RWPE2 (cell line): ENCODE measurements at places on chromosomes 2 and 18.

DNA sequence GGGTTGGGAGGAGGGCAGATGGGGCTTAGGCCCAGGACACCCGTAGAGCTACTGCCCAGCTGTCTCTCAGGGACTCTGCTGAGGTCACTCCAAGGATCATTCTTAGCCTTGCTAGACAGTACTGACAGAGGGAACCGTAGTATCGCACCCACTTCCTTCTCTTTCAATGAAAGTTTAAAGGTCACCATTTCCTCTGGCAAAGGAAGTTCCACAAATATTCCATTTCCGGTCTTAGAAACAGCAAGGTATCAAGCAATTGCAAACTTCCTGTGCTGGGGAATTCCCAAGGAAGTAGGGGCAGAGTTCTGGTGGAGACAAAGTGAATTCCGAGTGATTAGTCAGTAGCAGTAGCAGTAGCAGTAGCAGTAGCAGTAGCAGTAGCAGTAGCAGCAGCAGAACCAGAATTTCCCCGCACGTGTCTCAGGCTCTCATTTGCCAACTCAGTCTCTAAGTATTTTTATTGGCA is 24.7 kb downstream of the IL1B start:
- no peak for DNase-seq

GRCh38 chr18:57533006-57533867 is 53.3 kb downstream of the FECH start:
- DNase-seq: no peak

- DNase-seq: no peak
Measured at GRCh38 chr2:166382448-166382847, 6.7 kb upstream of the SCN9A start.

DNA sequence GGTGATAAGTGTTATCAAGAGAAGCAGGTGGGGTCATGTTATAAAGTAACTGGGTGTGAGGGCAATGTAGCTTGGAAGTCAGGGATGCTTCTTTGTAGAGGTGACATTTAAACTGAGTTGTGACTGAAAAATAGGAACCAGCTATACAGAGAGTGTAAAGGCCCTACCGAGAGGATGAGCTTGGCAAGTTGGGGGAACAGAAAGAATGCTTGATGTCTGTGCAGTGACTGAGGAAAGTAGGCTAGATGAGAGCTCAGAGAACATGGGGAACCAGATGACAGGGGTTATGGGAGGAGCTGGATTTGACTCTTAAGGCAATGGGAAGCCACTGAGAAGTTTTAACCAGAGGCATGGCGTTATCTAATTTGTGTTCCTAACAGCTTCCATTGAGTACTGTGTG is 115.3 kb downstream of the DOCK10 start:
- no peak for DNase-seq

GRCh38 chr2:132615329-132616085 is 54.5 kb downstream of the LYPD1 start:
- DNase-seq: no peak

GRCh38 chr2:19987936-19988335 is 2.0 kb downstream of the WDR35 start:
- DNase-seq: no peak

- DNase-seq: no peak
Measured at GRCh38 chr2:176158186-176158591, 1.1 kb downstream of the HOXD3 start.

DNA sequence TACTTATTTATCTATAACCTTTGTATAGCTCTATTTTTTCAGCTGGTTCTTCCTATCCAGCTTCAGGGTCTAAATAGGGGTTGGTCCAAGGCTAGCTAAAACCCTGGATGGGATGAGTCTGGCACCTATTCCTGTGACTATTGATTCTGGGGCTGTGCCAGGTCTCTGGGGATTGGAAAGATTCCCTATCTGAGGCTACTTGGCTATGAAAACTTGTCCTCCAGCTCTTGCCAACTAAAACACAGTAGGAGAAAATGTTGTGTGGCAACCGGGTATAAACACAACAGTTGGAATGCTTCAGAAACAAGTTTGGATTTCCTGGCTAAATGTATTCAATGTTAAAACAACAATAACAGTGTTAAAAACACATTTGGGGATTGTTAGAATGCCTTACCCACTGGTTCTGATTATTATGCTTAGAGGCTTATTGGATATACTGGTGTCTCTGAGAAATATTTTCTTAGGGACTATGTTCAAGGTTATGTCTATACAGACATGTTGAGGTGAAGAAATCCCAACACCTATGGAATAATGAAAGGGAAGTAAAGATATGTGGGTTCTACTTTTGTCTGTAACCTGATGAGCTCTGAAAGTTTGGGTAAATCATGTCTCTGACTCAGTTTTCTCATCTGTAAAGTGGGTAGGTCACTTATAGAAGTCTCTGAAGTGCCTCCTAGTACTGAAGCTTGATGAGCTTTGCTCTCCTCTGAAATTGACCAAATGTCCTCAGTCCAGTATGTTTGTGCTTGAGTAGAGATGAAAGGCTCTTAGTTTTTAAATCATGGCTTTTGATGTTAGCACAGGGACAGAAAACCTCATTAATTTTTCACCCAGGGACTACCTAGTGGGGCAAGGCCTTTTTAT is 460.7 kb downstream of the MTX2 start:
- no peak for DNase-seq

DNA sequence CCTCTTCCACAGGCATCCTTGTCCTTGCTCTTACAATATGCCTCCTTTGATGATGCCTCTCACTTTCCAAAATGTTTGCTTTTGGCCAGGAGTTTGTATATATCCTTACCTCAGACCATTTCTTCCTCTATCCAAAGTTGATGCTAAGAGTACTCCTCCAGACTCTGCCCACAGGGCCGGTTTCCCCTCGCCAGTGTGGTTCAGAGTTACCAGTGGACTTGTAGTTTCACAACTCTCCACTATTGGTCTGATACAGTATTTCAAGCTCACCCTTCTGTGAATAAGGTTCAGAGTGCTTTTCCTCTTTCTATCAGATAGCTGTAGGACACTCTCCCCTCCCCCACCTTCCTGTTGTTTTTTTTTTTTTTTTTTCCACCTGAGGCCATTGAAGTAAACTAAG is 42.2 kb upstream of the LINC00305 start:
- DNase-seq: no peak

DNA sequence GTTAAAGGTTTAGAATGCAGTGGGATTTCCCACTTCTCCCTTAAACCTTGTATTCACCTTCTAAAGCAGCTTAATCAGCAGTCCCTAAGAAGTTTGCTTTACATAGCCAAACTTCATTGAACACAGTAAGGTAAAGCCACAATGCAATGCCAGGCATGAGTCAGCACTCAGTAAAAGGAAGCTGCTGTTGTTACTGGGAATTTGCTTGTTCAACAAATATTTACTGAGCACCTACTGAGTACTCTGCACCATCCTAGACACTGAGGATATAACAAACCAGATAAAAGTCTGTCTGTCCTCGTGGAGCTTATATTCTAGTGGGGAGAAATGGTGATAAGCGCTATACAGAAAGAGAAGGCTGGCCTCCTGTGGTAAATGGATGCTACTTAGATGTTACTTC is 162.7 kb downstream of the PKP4 start:
- no peak for DNase-seq

DNA sequence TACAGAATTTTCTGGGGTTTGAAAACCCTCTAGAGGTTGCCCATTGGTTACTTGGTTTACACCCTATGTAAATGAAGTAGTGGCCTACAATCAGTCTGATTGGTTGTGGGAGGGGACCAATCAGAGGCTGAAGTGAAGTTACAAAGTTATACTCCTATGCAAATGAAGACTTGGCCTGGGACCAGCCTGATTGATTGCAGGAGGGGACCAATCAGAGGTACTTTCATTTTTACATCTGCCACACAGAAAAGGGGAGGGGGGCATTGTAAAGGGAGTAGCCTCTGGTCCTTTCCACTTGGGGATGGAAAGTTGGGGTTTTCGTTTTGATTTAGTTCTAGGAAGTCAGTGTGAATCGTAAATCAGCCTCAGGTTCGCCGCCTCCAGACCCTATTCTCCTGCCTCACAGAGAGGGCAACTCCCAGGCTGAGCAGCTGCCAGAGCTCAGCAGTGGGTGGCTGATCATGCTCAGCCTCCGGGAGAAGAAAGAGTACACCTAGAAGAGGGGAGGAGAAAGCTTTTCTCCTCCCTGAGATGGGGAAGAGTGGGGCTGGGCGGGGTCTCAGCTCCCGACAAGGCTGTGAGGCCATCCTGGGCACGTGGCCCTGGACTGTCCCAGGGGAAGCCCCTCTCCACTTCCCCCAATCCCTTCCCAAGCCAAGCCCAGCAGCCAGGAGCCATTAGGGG is 372.5 kb downstream of the GALR1 start:
- no peak for DNase-seq

DNA sequence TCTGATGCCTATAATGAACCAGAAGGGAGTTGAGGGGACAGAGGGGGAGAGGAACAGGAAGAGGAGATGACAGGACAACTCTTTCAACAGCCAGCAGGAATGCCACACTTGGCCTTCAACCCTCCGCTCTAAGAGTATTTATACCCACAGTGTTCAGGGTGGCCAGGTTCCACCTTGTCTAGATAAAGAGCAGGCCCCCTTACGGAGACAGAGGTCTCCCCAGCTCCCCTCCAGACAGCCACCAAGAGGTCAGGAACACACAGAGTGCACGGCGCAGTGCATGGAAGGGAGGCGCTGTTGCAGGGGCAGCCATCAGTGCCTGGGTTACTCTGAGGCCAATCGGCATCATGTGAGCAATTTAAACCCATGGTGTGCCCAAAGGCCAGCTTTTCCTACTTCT is 176.9 kb downstream of the SMAD7 start:
- DNase-seq: no peak

GRCh38 chr2:9779596-9780264 is 63.5 kb upstream of the TAF1B start:
- DNase-seq: no peak

GRCh38 chr2:925711-926110 is 24.9 kb upstream of the SNTG2 start:
- no peak for DNase-seq

- DNase-seq: no peak
Measured at GRCh38 chr2:145813481-145813880, 1293.6 kb upstream of the ZEB2 start.

DNA sequence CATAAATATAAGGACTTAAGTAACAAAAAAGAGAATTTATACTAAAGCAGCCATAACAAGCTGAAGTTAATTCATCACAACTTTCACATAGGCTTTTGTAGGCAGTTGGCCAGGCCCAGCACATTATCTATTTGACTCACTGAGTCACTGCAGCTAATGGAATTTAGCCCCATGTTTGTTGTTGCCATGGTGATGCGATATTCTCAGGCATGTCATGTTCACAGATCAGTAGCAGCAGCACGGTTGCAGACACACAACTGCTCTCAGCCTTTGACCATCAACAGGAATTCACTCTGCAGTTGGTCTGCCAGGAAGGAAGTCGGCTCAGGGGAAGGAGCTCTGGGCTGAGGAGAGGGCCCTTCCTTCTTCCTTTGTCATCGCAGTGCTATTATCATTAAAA is 639.8 kb downstream of the TMEM182 start:
- DNase-seq: no peak

- no peak for DNase-seq
Measured at GRCh38 chr2:196719110-196719872, 79.8 kb downstream of the CCDC150 start.

DNA sequence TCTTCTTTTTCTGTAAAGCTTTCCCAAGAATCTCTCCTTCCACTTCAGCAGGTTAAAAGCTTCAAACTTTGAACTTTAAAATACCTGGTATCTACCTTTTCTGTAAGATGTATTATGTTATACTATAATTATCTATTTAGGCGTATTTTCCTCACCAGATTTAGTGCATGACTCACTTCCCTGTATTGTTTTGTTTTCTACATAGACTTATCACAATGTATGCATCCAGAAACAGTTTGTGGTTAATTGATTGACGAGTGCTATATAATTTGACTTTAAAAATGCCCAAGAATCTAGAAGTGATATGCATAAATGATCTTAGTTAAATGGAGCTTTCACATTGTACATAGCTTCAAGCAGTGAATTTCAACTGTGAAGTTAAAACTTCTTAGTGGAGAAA is 473.9 kb upstream of the CDH2 start:
- no peak for DNase-seq

- no peak for DNase-seq
Measured at GRCh38 chr18:80126797-80127196, 17.7 kb downstream of the ADNP2 start.

DNA sequence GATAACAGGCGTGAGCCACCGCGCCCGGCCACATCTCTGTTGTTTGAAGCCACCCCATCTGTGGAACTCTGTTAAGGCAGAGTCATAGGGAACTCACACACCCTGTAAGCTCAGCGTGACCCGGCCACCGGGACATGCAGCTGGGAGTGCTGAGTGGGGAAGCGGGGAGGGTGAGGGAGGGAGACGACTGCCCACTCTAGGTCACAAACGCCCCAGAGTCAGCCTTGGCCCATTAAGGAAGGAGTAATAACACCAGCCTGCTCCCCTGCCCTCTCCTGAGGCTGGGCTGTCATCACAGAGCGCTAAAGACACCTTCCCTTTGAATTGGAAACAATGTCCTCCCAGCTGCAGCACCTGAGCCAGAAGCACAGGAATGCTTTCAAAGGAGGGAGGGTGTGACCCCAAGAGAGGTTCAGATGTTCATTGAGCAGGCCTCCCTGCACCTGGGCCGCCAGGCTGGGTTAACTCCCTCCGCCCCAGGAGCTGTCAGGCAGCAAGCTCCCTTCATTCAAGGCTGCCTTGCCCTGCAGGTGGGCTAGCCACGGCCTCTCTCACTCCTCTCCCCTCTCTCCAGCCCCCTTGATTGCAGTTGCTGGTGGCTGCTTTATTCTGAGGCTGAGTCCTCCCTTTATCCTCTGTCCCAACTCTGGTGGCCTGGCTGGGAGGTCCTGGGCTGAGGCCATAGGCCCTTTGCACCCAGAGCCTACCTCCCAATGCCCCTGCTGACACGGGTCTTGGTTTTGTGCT is 77.2 kb upstream of the HPCAL1 start:
- peak; percentile 34 for DNase-seq

- no peak for DNase-seq
Measured at GRCh38 chr2:47062681-47063537, 92.2 kb downstream of the STPG4 start.

GRCh38 chr2:6934758-6935651 is 17.8 kb downstream of the RNF144A start:
- DNase-seq: no peak

- no peak for DNase-seq
Measured at GRCh38 chr18:66575263-66575662, 28.6 kb downstream of the CDH19 start.

DNA sequence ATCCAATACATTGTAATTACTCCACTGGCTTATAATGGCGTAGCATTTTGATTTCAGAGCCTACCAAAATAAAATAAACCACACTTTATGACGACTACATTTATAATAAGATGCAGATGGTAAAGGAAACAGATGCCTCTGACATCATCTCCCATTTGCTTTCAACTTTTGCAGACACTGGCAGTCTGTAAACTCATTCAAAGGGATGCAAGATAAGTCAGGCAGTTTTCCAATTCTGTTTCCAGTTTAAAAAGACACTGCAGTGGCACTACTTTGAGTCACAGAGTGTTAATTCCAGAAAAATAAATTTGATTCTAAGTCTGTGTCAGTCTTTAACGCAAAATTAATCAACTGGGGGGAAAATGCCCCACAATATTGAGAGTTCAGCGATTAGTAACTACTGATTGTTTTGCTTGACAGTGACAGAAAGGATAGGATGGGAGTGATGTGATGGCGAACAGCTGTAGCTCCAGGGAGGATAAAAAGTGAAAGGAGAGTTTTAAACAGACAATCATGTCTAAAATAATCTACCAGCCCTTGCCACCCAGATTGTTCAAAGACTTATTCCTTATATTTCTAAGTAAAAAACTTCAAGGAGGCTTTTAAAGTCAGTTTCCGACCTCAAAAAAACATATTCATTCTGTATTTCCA is 6.7 kb downstream of the DSEL start:
- no peak for DNase-seq

- no peak for DNase-seq
Measured at GRCh38 chr2:86185517-86186212, 9.6 kb downstream of the IMMT start.

GRCh38 chr2:240139666-240140393 is 628 bp downstream of the OTOS start:
- DNase-seq: peak; percentile 36
